ENCODE measurements at places on chromosomes 5 and 9. TPM values are rescaled to one million over a fixed set of nuclear protein-coding genes. Genes with fewer than 3 reads are reported as not detected.

DNA sequence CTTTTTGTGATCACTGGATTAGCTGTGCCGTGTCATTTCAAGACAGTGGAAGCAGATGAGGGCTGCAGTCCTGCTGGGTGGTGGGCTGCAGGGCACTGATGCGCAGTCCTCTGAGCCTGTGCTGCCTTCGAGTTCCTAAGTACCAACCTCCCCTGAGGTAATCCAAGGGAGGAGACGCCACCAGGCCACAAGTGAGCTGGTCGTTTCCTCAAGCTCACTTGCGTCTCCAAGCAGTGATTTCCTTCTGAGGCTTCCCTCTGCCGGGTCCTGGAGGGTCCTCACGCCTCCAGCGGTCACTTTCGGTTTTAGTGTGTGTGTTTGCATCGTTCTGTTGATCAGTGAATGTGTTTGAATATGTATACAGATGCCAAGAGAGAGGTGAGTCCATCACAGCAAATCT, 115.7 kb downstream of the TRIO start:
- no peak for DNase-seq

- DNase-seq = peak; percentile 49
These were observed 90.6 kb downstream of the NLN start for GRCh38 chr5:65812648-65813047.

GRCh38 chr9:78909566-78909965, 612.6 kb downstream of the PSAT1 start:
- DNase-seq = no peak

DNA sequence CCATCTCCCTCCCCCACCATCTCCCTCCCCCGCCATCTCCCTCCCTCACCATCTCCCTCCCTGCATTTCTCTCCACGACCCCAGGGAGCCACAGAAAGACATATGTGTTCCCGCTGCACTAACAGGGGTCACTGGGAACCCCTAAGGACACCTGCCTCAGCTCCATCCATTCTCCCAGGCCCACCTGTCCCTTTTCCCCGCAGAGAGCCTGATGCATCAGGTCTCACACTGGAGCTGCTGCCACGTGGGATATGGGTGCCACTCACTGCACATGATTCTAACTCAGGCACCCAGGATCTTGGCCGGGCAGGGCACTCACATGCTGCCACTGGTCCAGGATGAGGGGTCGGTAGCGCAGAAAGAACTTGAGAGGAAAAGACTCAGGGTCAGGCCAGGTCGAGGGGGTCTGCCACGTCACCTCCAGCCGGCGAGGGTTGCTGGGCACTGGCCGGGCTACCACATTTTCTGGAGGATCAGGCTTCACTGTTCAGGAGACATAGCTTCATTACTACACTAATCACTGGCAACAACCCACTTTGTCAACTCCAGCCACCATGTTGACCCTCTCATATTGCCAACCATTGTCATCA, 33.2 kb upstream of the ENHO start:
- no peak for DNase-seq

DNA sequence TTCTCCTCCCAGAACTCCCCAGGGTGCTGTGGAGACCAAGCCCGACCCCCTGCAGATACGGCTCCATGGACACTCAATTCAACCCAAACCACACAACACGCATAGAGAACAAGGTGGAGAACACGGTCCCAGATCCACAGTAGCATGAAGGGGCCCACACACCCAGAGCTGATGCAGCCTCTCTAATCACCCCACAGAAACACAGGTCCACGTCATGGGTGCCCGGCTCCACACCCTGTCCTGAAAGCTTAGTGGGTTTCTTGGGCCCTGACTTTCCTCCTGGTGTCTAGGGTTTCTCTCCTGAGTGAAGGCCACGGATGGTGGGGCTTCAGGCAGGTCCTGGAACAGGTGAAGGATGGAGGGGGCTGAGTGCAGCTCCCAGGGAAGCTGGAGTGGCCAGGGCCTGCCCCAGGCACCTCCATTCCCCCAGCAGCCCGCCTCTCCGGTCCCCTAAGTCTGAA, 1.5 kb upstream of the SLC23A1 start:
- no peak for DNase-seq

DNA sequence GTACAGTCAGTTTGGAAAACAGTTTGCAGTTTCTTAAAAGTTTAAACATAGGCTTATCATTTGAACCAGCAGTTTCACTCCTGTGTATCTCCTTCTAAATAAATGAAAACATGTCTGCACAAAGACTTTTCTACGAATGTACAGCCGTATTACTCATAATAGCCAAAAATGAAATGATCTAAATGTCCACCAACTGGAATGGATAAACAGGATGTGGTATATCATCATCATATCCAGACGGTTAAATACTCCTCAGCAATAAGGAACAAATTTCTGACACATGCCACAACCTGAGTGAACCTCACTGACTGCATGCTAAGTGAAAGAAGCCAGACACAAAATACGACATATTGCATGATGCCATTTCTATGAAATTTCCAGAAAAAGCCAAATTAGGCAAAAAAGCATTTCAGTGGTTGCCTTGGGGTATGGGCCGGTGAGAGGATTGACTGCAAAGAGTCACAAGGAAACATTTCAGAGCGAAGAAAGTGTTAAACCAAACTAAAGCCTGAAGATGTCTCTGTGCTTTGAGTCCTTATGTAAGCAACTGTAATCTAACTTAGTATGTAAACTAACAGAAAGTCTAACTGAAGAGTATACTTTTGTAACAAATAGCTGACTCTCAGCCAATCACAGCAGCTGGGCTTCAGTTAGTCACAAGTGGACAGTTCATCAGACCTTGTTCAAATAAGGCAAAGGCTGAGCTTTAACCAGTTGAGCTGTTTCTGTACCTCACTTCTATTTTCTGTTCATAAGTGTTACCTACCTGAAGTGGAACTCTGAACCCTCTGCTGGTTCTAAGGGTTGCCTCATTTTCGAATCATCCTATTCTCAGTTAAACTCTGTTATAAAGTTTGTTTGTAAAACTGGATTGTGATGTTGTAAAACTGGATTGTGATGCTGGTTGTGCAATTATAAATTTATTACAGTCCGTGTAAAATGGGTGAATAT, 65.2 kb downstream of the TRIO start:
- peak; percentile 66 for DNase-seq

DNA sequence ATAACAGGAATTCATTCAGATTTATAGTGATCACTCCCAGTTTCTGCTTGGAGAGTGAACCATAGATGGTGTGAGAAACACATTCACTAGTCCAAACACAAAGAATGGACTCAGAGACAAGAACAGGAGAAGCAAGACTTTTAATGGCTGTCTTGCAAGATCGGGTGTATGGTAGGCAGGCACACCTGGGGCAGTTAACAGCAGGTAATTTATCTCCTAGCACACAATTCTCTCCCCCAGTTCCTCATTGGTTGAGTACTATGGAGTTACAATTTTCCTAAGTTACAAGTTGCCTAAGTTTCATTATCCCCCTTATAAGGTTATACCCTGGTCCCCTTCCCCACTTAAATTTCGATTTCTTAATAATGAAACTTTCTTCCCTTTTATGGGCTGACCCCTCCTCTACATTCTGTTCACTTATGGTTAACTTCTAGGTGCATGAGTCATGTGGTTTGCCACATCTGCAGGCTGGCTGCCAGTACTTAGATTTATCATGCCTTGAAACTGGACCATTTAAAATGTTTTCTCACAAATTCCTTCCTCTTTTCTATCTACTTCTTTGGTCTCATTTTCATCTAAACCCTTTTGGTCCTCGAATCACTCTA, 623.3 kb downstream of the HINT1 start:
- DNase-seq = peak; percentile 86

GRCh38 chr5:2755076-2755680, 3.7 kb upstream of the IRX2 start:
- no peak for DNase-seq

DNA sequence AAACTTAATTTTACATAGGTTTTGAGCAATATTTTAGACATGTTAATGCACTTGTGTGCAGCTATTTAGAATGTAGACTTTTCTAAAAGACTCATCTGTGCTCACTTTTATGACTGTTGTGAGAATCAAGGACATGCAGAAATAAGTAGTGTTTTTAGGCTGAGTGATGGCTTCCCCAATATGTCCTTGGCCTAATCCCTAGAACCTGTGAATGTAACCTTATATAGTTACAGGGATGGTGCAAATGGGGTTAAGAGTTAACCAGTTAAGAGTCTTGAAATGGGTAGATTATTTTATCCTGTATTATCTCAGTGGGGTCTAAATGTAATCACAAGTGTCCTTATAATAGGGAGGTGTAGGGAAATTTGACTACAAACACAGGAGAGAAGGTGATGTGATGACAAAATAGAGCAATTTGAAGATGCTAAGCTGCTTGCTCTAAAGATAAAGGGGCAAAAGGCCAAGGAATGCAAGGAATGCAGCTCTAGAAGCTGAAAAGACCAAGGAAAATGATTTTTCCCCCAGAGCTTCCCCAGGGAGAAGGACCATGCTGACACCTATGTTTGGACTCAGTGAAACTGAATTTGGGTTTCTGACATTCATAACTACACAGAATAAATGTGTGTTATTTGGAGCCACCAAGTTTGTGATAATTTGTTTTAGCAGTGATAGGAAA, 298.0 kb upstream of the PAPPA start:
- DNase-seq = no peak

GRCh38 chr9:23850690-23851629, 24.9 kb upstream of the ELAVL2 start:
- no peak for DNase-seq

GRCh38 chr5:55850839-55851674, at the start of gene IL31RA:
TSS of gene IL31RA (plus strand) at chr5:55851357. CDS start at chr5:55851571, 214 bp downstream.
- DNase-seq = peak; percentile 74

DNA sequence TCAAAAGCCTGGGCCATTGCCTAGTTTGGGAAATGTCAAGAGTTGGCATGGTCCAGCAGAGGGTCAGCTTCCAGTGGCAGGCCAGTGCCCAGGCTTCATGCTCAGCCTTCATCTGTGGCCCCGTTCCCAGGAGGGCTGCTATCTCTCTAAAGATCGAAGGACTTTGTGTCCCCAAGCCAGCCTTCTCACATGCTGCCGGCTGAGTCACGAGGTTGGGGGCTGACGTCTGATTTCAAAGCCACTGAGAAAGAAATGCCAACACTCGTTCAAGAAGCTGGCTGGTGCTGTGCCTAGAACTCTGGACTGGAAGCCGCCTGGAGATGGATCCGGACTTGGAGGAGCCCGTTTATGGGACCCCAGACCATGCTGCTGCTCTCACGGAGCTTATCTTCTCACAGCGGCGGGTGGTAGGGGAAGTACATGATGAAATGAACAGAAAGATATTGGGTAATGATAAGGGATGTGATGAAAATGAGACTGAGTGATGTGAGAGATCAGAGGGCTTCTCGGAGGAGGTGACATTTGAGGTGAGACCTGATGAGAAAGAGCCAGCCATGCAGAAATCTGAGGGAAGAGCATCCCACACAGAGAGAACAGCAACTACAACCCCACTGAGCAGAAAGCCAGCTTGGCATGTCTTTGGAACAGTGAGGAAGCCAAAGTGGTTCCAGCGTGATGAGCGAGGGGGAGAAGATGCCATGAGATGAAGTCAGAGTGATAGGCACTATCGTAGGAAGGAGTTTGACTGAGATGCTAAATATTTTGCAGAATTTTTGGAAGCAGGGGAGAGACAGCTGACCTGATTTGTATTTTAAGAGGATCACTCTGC, 54.9 kb upstream of the BOD1 start:
- no peak for DNase-seq

DNA sequence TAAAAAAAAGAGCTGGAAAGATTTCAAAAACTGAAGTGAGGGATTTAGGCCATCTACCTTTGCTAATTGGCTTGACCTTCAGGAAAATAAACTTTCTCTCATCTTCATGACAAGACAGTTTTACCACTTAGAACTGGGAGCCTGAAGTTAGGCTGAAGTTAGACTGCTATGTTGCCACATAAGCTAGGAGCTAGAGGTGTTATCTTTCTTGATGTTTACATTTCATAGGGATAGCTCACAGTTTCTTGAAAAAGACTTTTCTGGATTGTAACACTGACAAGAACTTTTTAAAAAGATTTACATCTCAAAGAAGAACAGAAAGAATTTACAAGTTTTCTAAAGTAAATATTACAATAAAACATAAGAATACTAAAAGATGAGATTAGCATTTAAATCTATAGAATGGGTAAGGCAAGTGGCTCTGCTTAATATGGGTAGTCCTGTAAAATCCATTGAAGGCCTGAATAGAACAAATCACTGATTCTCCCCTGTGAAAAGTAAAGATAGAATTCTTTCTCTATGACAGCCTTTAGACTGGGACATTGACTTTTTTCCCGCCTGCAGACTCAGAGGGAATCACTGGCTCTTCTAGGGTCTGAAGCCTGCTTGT, 1665.4 kb upstream of the CDH9 start:
- DNase-seq = no peak

DNA sequence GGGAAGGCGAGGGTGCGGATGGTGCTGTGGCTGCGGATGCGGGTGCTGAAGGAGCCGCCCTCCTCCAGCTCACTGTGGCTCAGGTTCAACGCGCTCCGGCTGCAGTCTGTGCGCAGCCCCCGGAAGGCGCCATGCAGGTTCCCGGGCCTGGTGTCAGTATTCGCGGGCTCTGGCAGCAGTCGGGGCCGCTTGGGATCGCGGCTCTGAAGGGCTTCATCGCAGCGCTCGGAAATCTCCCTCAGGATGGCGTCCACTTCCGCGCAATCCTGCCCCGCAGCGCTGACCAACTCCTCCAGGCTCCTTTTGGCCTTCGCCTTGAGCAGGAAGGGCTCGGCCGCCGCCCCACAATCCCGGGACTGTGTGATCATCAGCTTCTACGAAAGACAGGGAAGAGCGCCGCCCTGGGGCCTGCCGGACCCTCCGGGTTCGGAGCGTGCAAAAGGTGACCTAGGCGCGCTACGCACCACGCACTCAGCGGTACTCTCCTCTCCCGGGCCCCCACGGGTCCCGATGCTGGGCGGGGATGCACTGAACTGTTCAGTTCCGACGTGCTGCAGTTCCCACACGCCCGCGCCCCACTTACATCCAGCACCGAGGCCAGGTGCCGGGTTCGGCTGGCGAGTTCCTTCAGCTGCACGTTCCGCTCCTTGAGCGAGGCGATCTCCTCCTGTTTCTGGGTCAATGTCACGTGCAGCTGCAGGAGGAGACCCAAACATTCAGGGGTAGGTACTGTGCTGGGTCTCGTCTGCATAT, 6.5 kb downstream of the MCIDAS start:
- DNase-seq = no peak

EIF4E1B gene
- total RNA-seq = not detected

RETREG1 gene
- total RNA-seq = 8.5 TPM

LCN9 gene
- not detected for total RNA-seq

SLC34A1 gene
- total RNA-seq = 0.07 TPM

Data from PC-3 (cell line).